ENCODE measurements at places on chromosomes 16 and 17.

GRCh38 chr16:85202051-85202601 is 89.9 kb upstream of the CIBAR2 start:
- no peak for DNase-seq

GRCh38 chr17:61318684-61319098 is 81.0 kb upstream of the TBX2 start:
- no peak for DNase-seq

GRCh38 chr17:68737761-68738443 is 136.7 kb upstream of the FAM20A start:
- DNase-seq, result no peak

- no peak for DNase-seq
Measured at GRCh38 chr17:49522357-49522890, 27.3 kb downstream of the NGFR start.

GRCh38 chr17:56838687-56839086 is 4.7 kb downstream of the DGKE start:
- DNase-seq, result no peak

- DNase-seq, result peak; percentile 59
Measured at GRCh38 chr16:20774703-20775362, 11.0 kb downstream of the ACSM3 start.

GRCh38 chr16:1992704-1993317 is 3.0 kb downstream of the SYNGR3 start:
- no peak for DNase-seq

DNA sequence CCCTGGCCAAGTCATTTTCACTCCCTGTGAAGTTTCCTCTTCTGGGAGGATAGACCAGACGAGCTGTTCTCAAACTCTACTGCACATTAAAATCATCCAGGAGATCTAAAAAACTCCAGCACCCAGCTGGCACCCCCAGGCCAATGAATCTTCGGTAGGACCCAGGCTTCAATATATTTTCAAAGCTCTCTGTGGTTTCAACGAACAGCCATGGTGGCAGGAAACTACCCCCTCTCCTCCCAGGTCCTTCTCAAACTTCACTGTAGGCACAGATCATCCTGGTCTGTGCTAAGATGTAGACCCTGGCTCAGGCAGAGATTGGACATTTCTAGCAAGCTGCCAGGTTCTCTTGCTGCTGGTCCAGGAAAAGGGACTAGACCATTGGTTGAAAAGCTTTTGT is 38.7 kb upstream of the GRIN2A start:
- DNase-seq, result no peak

DNA sequence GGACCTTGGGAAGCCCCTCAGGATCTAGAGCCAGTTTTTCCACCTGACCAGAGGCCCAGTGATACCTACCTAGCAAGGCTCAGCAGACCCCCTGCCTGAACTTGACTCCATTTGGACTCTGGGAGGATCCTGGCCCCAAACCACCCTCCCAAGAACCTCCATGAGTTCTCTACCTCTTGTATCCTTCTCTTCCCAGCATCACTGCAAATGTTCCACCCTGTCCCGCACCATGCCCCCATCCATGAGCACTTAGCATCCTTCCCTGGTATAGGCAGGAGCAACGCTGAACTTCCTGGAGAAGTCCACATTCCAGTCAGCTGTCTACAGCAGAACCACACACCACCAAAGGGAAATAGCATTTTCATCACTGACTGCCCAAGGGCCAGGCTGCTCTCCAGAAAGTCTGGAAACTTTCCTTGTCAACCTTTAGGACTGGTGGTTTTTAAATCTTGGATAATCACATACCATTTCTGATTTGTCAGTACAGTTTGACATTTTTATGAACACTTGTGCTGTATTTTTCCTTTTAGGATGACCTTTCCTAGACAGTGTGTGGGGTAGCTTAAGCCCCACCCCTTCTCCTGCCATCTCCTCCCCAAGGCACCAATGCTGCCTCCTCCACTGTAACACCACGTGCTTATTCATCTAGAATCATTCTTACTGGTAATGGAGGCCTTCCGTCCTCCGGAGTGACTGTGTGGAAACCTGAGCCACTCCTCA is 13.9 kb downstream of the EIF4A3 start:
- no peak for DNase-seq

DNA sequence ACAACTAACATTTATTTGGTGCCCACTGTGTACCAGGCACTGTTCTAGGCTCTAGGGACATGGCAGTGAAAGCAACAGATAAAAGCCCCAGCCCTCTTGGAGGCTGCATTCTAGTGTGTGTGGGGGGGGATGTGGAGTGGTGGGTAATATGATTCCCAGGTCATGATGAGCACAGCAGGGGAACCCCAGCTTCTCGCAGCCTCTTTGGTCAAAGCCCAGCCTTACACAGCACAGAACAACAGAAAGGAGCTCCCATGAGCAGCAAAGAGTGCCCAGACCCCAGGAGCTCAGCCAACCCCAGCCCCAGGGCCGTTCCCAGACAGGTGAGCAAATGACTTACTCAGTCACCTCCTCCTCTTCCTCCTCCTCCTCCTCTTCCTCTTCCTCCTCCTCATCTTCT is 21.9 kb downstream of the CNGB1 start:
- no peak for DNase-seq

DNA sequence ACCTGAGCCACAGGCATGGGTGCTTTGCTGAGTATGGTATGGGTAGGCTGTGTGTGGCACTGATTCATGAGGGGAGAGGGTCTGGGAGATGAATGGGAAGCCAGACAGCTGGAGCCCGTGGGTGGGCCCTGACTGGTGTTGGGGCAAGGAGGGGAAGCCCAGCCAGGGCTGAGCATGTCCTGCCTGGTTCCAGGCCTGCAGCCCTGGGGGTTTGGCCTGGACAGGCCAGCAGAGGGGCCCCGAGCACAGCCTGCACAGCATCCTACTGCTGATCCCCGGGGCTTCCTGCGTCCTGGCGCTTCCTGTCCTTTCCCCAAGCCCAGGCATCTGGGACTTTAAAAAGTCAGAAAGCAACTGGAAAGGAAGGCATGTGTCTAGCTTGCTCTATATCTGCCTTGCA is 4.6 kb upstream of the MVD start:
- DNase-seq, result no peak

DNA sequence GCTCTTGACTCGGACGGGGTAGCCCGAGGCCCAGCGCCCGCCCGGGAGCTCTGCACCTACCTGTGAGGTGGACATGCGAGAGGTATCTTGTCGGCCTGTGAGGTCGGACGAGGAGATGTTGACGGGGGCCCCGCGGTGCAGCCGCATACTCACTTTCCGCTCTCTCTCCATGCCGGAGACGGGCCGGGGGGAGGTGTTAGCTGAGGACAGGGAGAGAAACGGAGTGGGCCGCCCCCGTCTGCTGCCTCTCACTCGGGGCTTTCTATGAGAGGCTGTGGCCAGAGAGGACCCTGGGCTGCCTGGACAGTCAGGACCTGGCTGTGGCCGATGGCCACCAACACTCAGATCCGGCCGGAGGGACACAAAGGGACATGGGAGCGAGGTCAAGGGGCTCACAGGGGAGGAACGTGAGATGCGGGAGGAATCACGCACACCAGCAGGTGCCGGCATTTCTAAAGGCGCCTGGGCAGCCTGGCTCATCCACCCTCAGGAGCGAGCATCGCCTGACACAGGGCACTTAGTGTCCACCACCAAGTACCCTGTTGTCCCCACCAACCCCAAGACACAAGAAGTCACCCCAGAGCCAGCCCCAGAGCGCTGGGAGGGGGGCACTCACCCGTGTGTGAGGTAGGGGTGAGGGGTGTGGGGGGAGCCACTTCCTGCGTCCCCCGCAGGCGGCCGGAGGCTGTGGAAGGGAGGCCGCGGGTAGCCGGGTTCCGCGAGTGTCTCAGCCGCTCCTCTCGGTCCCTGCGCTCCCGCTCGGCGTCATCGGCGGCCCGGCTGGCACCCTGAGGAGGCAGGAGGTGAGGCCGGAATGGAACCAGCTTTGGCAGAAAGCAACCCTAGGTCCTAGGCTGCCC is 20.2 kb downstream of the SLC16A3 start:
- no peak for DNase-seq

DNA sequence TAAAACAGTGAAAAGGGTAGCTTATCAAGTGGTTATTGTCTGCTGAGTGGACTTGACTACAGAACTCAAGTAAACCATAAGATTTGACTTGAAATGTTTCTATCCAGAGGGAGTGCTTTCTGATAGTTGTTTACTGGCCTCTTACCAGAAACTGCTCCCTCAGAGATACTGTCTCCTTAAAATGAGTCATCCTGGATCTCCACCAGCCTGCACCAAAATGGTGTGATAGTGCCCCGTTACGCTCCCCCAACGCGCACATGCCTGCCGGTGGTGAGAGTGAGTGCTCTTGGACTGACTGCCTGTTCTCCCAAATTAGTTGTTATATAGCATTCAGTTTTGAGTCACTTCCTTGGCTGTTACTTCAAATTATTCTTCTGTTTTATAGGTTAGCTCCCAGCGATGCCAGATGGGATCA is 22.9 kb downstream of the PRCD start:
- no peak for DNase-seq

GRCh38 chr17:79152110-79152509 is 77.5 kb downstream of the ENGASE start:
- no peak for DNase-seq

GRCh38 chr16:88672776-88673175 is 9.9 kb upstream of the MVD start:
- no peak for DNase-seq

- no peak for DNase-seq
Measured at GRCh38 chr17:70107441-70107840, 32.4 kb downstream of the KCNJ16 start.

GRCh38 chr17:35548978-35549377 is 11.5 kb upstream of the SLFN12L start:
- no peak for DNase-seq

GRCh38 chr17:45907750-45908395 is 13.5 kb downstream of the MAPT start:
- no peak for DNase-seq

GRCh38 chr16:51755039-51755501 is 604.0 kb upstream of the SALL1 start:
- DNase-seq, result no peak
